ENCODE measurements at places on chromosomes 2 and 18.

GRCh38 chr2:181998891-181999654, 13.4 kb downstream of the PPP1R1C start:
- DNase-seq: no peak

- no peak for DNase-seq
Observed at GRCh38 chr18:2717407-2717806, 61.9 kb downstream of the SMCHD1 start.

DNA sequence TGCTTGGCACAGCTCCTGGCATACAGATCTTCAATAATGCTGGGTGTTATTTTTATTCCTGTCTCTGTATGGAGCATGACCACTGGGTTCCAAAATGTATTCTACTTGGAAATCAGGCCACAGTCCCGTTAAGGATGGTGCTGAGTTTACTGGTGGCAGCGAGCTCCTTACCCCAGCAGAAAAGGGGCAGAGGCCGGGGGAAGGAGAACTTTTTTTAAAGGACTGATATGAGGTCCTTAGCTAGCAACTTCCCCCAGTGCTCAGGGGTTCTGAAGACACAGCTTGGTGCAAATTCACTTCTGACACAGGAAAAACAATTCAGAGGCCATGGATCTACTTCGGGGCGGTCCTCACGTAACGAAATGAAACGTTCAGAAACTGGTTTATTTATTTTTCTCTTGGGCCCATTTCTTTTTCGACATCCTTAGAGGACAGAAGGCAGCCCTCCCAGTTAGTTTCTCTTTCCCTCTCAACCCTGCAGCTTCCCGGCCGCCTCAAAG, 872 bp downstream of the RDH14 start:
- DNase-seq: no peak

- DNase-seq: no peak
Observed at GRCh38 chr18:40902436-40902835, 1052.6 kb upstream of the PIK3C3 start.

DNA sequence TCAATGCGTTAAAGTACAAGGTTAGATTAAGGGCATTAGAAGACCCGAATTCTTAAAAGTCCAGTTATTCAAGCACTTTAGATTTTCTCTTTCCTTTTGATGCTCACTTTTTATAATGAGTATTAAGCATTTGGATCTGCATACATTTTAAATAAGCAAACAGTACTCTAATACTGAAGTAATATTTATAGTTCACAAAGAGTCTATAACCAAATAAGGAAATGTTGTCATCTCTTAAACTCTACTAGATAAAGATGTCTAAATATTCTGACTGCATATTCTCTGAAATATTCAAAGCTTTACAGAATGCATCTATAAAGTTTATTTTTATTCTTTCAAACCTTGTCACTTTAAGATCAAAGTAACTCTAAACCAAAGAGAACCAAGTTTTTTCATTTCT, 25.5 kb downstream of the PPP3R1 start:
- DNase-seq: no peak

DNA sequence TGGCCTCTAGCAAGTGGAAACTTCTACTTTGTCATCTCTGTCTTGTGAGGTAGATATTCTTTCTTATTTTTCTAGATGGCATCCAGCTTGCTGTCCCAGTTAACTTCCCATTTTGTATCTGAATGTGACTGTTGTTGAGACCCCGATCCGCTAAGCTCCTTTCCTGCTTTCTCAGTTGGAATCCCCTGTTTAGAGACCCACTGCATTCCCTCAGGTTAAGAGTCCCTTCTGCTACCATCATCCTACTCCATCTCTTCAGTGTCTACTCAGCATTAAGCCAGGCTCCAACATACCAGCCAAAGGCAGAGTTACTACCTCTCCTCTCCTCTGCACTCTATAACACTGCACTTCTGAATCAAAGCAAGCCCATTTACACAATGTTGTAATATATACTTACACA, 1300.4 kb upstream of the CHAC2 start:
- DNase-seq: no peak

DNA sequence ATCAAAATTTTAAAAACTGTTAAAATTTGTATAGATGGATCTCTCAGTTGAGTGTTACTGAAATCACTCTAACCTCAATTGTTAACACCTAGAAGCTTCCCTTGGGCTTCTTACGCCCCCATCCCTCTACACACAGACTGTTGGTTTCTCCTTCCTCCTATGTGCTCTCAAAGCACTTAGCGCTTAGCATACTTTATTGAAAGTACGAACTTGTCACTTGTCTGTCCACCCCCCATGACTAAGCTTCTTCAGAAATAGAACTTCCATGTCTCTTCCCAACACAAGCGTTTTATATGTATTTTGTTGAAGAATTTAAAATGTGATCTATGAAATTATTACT, 441 bp downstream of the MPHOSPH10 start:
- DNase-seq: peak; percentile 47

GRCh38 chr18:48201337-48202005, 207.7 kb downstream of the ZBTB7C start:
- peak; percentile 29 for DNase-seq

- DNase-seq: no peak
Observed at GRCh38 chr18:59719544-59720181, 22.4 kb upstream of the CCBE1 start.

- DNase-seq: peak; percentile 17
Observed at GRCh38 chr2:231482806-231483391, 18.6 kb upstream of the NCL start.

DNA sequence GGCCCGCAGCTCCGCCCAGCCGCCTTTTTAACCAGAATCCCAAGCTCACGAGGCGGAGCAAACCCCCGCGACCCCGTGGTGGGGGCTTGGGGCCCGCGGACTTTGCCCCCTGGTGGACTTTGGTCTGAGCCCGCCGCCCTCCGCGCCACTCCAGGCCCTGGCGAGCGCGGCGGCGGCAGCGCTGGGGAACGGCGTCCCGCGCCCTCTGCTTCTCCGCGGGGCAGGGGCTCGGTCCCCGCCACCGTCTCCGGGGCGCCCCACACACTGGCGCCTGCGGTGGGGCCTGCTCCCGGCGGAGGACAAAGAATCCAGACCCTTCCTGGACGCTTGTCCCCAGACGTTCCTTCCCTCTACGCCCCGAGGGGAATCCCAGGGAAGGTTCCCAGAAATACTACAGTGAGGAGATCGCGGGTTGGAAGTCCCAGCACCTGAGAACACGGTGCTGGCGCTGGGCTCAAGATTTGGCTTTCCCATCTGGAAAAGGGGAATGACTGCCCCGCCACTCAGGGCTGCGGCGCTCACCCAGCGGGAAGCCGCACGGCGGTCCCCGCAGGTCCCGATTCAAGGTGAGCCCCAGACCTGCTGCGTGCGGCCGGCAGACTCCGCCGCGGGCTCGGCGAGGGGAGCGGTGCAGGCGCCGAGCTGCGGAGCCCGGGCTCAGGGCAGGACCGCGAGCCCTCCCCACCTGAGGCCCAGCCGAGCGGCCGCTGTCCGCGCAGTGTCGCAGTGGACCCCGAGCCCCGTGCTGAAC, at the start of gene HAAO:
Gene HAAO (minus strand): TSS at position 1 of the 751 bp plus-strand sequence. CDS start 47 bp downstream, outside the sequence.
- no peak for DNase-seq

- DNase-seq: no peak
Observed at GRCh38 chr2:11435036-11435435, 30.9 kb downstream of the E2F6 start.

DNA sequence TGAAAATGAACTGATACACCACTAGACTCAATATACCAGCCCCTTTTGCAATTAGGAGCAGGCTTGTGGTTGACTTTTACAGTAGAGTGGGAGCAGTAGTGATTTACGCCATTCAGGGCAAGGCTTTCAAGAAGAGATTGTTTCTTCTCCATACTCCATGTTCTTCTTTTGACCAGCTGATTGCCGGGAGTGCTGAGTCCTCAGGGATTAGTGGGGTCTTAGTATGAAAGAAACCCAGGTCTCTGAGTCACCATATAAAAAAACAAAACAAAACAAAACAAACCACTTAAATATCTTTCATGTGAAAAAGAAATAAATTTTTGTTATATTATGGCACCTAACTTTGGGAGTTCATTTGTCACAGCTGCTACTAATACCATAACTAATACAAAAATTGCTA, 465.6 kb upstream of the TRIB2 start:
- no peak for DNase-seq

- no peak for DNase-seq
Observed at GRCh38 chr2:241036964-241037421, 38.6 kb downstream of the SNED1 start.

GRCh38 chr2:51994123-51994763, 962.3 kb upstream of the NRXN1 start:
- no peak for DNase-seq

GRCh38 chr18:23851470-23852002, 162.3 kb downstream of the LAMA3 start:
- DNase-seq: no peak

DNA sequence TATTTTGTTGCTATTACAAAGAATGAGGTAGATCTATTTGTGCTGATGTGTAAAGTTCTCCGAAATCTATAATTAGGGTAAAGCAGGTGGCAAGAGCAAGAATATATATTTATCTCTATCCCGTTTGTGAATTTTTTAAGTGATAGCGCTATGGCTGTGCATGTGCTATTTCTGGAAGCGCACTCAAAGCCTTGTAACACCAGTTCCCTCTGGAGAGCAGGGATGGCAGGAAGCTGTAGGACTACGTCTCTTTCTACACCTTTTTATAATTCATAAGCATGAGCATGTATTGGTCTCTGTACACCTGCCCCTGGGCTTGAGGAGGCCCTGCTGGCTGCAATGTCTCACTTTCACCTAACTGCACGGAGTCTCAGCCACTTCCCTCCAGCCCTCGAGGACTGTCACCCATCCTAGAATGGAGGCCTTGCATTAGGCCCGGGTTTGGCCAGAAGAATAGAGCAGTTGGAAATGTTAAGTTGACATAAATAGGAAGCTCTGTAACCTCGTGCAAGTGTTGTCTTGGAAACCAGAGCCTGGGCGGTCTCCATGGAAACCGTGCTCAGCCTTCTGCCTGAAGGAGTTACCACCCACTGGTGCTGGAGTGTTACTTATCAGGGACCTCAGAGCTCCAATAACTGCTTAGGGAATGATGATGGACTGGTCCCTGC, 20.9 kb downstream of the ITM2C start:
- no peak for DNase-seq

- no peak for DNase-seq
Observed at GRCh38 chr2:60523963-60524362, 29.5 kb downstream of the BCL11A start.

- no peak for DNase-seq
Observed at GRCh38 chr2:64391940-64392339, 62.0 kb upstream of the LGALSL start.

- DNase-seq: no peak
Observed at GRCh38 chr2:124967325-124967724, 942.2 kb downstream of the CNTNAP5 start.

DNA sequence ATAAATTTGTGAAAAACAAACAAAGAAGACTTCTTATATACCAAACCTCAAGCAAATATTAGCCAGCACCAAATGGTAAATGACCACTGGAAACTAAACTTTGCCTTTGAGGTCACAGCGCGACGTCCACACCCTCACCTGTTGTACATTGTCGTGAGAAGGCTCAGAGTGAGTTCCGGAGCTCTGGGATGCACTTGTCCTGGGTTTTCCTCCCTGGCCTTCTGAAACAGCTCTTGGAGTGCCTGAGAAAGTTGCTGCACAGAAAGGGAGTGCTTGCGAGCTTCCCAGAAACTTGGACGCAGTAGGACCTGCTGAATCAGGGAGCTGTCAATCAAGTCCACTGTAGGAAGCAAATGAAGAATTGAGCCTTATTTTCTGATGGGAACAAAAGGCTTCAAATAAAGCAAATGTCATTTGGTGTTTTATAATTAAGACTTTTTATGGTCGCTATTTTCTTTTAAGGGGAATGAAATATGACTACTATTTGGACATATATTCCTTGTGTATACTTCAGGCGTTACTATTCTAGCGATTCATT, 11.0 kb downstream of the DYTN start:
- DNase-seq: no peak

- no peak for DNase-seq
Observed at GRCh38 chr2:183359867-183360266, 235.6 kb downstream of the NUP35 start.

DNA sequence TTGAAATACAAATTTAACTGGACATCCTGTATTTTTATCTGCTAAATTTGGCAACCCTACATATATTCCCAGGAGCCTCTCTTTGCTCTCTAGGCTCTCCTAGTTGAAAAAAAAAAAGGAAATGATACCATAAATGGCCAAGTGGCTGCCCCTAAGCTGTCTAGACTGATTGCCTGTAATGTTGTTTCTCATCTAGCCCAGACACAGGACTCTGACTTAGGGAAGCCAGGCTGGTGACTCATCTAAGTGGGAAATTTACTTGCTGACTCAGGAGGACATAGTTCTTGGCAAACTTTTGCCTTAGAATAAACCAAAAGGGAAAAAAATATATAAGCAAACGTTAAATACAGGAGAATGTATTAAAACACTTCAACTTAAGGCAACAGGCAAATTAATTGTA, 14.6 kb upstream of the ITGAV start:
- peak; percentile 74 for DNase-seq

- DNase-seq: no peak
Observed at GRCh38 chr2:98588880-98589431, 19.4 kb downstream of the COA5 start.

GRCh38 chr18:35289293-35289692, 736 bp downstream of the ZSCAN30 start:
- DNase-seq: no peak

GRCh38 chr2:170017860-170018532, 160.0 kb upstream of the MYO3B start:
- DNase-seq: no peak

- DNase-seq: no peak
Observed at GRCh38 chr2:220279840-220280239, 652.4 kb downstream of the SLC4A3 start.

- peak; percentile 5 for DNase-seq
Observed at GRCh38 chr2:209642146-209642820, 129.3 kb upstream of the UNC80 start.

DNA sequence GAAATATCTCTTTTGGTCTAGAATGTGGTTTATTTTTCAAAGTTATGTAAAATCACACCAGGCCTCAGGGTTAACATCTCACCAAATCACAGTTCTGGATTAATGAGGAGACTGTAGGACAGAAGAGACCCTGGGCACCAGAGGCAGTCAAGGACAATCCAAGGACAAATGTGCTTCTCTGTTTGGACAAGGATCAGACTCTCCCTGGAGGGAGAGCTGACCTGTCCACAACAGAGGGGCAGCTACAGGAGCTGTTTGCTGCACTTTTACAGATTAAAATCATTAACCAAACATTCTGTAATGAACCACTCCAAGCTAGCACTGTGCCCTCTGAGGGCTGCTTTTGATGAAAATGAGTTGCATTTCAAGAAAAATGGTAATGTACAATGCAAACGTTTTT, 690.6 kb upstream of the SLC8A1 start:
- no peak for DNase-seq

GRCh38 chr2:9164112-9164608, 42.5 kb upstream of the ASAP2 start:
- no peak for DNase-seq

- DNase-seq: no peak
Observed at GRCh38 chr18:24063121-24063731, 48.7 kb downstream of the TTC39C start.

DNA sequence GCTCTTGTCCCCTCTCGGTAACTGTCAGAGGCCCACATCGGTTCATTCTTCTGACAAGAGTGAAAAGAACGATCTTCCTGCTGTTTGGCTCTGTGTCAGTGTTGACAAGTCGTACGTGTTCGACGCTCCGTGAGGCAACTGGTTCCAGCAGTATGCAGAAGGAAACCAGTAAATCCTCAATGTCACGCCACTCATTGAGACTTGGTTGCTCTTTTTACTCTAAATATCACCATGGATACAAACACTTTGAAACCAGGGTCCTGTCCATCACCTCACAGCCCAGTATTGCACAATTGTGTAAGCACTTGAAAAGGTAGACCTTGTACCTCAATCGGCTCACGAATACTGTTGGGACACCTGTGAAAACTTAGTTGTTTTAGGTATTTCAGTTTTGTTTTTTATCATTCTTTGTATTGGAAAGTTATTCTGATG, 136.4 kb downstream of the ZNF407 start:
- no peak for DNase-seq
